ENCODE measurements at places on chromosomes 16 and 17. TPM values are rescaled to one million over a fixed set of nuclear protein-coding genes. Genes with fewer than 3 reads are reported as not detected.

ACSM5 gene
- polyA plus RNA-seq: not detected

C16orf92 gene
- polyA plus RNA-seq: not detected

RGS11 gene
- polyA plus RNA-seq: 4.2 TPM

PRSS8 gene
- polyA plus RNA-seq: 0.21 TPM

LCAT gene
- polyA plus RNA-seq: 10.0 TPM

CCL13 gene
- not detected for polyA plus RNA-seq

DPH1 gene
- 34.4 TPM for polyA plus RNA-seq

KRTAP9-8 gene
- not detected for polyA plus RNA-seq

KRTAP2-1 gene
- polyA plus RNA-seq: not detected

ACD gene
- 26.5 TPM for polyA plus RNA-seq

ESRP2 gene
- 0.07 TPM for polyA plus RNA-seq

NAA60 gene
- 43.9 TPM for polyA plus RNA-seq
